IPS-NIHi11 (cell line): ENCODE measurements at places on chromosomes 4 and X.
A peak's percentile ranks its signal among the peaks of the same experiment; 100 is the strongest.

DNA sequence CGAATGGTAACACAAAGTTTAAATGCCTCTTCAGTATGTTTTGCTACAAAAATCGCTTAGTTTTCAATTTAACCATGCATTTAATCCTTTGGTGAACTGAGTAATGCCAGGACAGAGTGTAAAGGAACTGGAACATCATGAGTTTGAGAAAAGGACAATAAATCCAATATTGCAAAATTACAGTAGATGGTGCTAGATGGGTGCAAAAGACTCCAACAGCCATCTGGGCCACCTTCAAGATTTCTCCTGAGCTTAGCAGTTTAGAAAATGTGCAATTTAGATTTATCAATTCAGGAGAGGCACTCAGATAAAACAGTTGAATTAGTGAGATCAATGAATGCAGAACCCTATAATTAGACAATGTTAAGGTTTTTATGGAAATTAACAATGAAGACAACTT, 33.2 kb upstream of the MID1IP1 start:
- DNase-seq: no peak

DNA sequence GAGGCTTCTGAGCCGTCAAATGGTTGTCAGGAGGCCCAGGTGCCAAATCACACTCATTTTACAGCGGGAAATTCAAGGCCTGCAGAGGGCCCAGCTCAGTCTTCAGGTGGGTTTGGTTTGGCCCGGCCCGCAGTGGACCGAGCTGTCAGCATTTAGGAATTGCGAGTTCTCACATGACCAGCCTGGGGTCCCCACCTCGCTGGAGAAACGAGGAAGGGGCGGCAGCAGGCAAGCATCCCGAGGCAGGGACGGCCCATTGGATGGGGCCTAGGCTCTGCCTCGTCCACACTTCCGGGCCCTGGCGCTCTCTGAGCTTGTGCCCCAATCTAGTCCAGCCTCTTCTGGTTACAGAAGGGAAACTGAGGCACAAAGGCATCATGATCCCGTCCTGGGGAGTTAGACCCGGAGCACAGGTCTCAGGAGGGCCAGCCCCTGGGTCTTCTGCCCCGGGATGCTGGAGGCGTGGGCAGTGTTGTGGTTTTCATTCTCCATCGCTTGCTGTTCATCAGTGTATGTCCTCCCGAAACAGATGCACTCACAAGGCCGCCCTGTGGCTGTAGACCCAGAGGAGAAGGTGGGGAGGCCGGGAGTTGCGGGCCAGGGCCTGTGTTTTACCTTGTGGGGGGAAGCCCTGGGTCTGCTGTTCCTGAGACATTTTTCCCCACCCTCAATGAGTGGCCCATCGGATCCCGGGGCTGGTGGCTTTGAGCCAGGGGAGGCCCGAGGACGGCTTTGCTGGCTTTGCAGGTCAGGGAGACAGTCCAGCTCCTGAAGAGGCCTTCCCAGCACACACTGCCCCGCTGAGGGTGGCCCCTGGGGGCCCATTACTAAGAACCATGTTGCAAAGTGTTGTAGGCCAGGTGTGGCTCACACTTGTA, 8.9 kb downstream of the PSAPL1 start:
- no peak for DNase-seq

DNA sequence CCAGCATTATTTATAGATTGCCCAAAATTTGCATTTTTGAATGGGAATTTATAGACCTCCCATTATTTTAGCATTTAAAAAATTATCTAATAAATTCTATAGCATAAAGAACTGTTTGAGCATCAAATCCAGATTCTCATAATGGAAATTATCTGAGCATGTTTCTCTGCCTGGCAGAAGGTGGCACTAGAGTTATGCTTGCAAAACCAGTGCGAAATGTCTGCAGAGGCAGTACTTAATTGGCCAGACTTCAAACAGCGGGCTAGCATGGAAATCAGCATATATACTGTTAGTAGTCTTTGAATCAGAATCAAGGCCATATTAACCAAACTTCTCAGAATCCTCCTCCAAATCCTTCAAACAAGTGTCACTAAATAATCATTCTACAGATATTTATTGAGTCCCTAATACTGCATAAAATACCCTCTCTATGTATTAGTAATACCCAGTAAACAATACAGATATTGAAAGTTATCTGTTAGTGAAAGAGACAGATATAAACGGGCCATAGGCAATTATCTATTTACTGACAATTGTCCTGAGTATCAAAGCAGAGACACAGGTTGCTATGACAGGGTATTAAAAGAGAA, 78.7 kb upstream of the DCLK2 start:
- DNase-seq: peak; percentile 68

GRCh38 chrX:100381619-100382018, 28.5 kb downstream of the PCDH19 start:
- DNase-seq: no peak

GRCh38 chrX:38437093-38437492, 84.7 kb downstream of the OTC start:
- no peak for DNase-seq

DNA sequence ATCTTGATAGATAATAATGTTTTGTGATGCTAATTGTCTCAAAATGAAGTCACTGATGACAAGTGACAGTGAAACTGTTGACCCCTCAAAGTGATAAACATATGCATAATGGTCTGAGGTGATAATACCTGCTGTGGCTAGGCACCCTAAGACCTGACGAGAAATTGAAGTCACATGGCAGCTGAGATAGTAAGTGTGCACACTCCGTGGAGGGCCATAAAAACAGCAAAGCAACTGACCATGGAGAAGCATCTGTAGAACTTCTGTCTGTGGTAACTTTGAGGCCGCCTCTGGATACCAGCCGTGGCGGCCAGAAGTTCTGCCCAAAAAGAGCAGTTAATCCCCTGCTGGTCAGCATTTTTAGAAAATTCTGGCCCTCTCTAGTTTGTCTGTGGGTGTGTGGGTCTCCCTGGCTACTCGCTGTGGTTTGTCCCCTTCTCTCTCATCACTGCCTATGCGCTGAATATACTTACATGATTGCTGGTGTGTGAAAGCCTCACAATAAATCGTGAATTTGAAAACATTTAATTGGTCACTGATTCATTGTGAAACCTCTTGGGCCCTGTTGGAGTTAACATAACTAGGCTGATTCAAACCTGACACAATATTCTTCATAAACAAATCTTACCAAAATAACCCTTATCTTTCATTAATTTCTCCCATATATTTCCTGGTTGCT, 50.6 kb downstream of the CCDC149 start:
- DNase-seq: no peak

DNA sequence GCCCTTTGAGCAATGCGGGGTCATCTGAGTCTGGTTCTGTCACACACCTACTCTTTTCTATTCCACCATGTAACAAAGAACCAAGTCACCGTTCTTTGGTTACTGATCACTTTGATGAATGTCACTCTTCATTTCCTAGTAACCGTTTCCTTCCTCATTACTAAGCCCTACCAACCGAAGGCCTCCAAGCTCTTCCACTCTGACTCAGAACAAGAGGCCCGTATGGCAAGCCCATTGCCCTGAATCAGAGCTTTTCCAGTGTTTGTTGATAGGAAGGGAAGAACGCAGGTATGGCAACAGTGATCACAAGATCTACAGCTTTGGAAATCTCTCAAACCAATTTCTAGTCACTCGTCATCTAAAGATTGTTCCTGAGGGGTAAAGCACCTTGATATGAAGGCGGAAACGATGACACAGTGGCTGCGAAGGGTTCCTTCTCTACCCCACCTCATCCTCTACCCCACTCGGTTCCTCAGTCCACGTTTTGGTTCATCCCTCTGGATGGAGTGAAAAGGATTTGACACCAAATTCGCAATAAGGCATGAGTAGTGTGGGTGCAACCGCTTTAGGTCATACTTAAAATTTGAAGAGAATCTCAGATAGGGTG, 28.0 kb upstream of the CD40LG start:
- no peak for DNase-seq

DNA sequence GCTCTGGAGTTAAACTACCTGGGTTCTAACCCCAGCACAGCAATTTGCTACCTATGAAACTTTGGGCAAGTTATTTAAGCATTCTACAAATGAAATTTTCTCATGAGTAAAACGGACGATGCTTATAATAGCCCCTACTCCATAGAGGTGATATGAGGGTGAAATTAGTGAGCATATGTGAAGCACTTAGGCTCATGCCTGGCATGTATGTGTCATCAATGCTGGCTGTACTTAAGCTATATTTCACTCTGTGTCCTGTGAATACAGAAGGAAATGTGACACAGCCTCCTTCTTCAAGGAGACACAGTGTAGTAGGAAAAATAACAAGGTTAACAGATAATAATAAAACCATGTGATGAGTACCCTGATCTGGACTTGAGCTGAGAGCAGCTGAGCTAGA, 20.4 kb upstream of the FMR1NB start:
- no peak for DNase-seq

GRCh38 chr4:94882756-94883155, 125.0 kb downstream of the BMPR1B start:
- no peak for DNase-seq

DNA sequence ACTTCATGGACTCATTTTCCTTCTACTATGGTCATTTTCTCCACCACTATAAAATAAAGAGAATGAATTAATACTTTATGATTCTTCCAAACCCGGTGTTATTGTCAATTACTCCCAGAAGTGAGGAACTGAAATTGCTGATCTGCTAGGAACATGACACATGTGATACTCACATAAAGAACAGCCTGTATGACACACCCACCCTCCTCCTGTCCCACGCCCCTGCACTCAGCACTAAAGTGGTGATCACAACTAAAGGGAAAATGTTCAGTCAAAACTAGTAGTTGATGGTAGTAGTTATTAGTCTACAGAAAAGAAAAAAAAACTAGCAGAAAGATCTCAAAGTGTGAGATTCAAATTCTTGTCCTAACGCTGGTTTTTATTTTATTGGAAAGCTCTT, 1508.3 kb downstream of the RAPGEF2 start:
- DNase-seq: no peak

- peak; percentile 55 for DNase-seq
Observed at GRCh38 chr4:164716901-164717300, 37.0 kb upstream of the SMIM31 start.

DNA sequence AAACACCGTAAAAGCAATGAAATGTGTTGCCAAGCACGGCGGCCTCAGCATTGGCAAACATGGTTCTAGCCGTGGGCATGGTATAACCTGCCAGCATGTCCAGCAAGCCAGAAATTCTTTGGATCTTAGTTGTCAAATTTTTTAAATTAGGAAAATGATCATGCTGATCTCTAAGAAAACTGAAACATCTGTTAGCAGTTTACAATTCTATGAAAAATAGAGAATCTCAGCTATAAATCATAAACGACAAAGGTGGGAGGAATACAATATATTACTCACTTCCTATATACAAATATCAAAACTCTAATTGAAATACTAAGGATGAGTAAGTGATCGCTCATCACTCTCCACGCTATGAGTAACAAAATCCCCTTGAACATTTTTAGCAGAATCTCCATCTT, 130.3 kb downstream of the ADGRA3 start:
- DNase-seq: no peak

DNA sequence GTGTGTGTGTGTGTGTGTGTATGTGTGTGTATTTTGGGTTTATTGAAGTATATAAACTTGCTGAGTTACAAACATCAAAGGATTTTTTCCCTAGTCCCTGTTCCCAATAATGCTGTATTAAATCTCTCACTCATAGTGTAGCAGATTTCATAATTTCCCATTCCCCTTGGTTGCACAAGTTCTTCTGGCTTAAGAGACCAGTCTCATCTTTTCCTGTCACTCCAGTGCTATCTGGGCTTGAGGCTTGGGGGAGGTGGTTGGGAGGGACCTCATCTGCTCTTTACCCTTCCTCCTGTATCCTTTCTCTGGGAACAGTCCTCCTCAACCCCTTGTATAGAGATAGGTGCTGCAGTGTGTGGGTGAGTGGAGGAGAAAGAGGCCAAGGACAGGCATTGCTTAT, 285.4 kb upstream of the BOD1L1 start:
- DNase-seq: no peak

- DNase-seq: no peak
Observed at GRCh38 chr4:189032606-189033338, 893.5 kb downstream of the TRIML1 start.

DNA sequence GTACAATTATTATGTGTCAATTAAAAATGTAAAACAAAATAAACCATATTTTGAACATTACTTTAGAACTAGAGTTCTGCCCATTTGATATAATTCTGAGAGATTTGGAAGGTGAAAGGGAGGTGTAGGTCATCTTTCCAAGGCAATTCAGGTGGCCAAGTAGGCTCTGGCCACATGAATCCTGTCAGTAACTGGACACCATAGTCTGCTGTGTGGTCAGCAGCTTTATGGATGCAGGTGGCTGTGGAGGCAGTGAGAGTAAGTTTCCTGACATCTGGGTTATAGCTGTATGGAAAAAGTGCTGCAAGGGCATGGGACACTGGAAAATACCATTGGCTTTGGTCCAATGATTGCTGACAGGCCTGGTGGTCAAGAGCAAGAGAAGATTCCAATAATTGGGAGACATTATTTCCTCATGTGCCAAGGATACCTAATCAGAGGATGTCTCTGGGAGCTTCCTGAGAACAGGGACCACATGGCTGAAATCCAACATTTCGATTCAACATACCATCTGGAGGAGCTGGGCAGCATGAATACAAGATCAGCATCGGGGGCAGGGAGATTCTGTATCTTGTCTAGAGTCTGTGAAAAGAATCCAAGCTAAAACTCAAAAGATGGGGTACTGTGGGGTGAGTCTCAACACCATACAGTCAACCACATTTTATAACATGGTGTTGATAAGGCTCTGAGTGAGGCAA, 523.1 kb downstream of the MID1IP1 start:
- DNase-seq: no peak

DNA sequence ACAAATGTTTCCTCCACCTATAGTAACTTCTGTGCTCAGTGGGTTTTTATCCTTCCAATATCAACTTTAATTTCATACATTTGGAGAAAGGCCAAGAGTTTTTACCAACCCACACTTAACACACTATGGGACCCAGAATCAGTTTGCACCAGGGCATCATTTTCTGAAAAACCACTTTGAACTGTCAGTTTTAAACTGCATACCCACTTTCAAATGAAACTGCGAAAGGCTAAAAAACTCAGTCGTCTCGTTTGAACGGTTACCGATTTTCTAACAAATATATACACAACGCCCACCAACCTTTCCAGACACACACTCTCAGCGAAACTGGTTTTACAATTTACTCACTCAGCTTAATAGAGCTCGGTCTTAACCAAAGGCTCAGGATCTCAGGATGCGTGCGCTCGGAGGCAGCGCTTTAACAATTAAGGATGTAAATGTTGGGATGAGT, 376 bp downstream of the ABCG2 start:
- DNase-seq: peak; percentile 33

DNA sequence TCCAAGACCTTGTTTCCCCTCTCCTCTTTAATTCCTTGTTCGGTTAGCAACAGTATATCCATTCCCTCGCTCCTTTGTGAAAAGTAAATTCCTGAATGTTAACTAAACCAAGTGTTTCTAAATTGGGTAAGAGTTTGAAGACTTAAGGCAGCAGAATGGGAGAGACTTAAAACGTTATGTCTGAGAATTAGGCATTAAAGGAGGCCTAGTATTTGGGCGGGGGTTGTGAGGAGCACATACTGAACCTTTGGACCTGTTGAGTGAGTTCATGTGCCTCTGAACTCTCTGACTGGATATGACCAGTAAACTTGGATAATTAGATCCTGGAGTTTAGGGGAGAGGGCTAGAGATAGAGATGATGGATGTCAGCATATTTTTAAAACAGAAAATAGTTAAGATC, 1.2 kb downstream of the MSMO1 start:
- DNase-seq: no peak

- DNase-seq: no peak
Observed at GRCh38 chr4:26248647-26249046, 72.2 kb upstream of the RBPJ start.

GRCh38 chr4:3223956-3224748, 24.8 kb upstream of the MSANTD1 start:
- no peak for DNase-seq
